ENCODE measurements at places on chromosomes 1 and 21.

- no peak for DNase-seq
Observed at GRCh38 chr1:9128166-9128519, 759 bp downstream of the GPR157 start.

- no peak for DNase-seq
Observed at GRCh38 chr21:31173881-31174555, 135.7 kb upstream of the KRTAP19-8 start.

GRCh38 chr1:89378001-89378400, 14.1 kb downstream of the GBP6 start:
- no peak for DNase-seq

DNA sequence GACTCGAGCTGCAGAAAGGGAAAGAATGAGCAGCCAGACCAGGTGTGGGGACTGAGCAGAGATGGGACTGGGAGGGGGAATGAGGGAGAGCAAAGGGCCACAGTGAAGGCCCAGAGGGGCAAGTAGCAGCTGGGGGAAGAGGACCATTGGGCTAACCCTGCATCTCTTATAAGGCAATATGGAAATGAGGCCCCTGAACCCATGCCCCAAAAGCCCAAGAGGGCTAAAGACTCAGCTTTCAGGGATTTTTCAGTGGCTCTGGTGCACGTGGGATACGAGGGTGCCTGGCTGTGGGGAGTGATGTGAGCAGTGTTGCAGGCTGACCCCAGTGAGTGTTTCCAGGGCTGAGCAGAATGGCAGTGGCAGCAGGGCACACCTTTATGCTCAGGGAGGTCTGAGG, 496 bp upstream of the TNNI1 start:
- no peak for DNase-seq

GRCh38 chr1:11784993-11785769, 20.6 kb downstream of the MTHFR start:
- DNase-seq, result peak; percentile 28

- no peak for DNase-seq
Observed at GRCh38 chr1:245363461-245364200, 208.8 kb downstream of the KIF26B start.

DNA sequence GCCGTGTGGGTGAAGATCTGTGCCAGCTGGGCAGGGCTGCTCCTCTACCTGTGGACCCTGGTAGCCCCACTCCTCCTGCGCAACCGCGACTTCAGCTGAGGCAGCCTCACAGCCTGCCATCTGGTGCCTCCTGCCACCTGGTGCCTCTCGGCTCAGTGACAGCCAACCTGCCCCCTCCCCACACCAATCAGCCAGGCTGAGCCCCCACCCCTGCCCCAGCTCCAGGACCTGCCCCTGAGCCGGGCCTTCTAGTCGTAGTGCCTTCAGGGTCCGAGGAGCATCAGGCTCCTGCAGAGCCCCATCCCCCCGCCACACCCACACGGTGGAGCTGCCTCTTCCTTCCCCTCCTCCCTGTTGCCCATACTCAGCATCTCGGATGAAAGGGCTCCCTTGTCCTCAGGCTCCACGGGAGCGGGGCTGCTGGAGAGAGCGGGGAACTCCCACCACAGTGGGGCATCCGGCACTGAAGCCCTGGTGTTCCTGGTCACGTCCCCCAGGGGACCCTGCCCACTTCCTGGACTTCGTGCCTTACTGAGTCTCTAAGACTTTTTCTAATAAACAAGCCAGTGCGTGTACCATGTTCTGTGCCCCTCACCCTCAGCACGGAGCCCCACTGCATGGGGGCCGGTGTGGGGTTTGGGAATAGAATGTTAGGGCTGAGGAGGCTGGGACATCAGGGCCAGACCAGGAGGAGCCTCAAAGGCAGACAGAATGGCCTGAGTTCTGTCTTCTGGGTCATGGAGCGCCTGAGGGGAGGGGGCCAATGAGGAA, 21.3 kb downstream of the SERINC2 start:
- DNase-seq, result no peak

DNA sequence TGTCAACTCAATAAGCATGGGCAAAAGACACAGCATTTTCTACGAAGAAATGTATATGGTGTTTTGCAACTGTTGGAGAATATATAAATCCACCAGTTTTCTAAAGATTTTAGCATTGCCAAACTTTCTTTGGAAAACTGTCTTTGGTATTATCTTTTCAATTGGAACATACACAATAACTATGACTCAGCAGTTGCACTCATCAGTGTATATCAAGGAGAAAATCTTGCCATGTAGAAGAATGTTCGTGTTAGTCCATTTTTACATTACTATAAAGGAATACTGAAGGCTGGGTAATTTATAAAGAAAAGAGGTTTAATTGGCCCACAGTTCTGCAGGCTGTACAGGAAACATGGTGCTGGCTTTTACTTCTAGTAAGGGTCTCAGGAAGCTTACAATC, 41.1 kb downstream of the PRKAA2 start:
- no peak for DNase-seq

DNA sequence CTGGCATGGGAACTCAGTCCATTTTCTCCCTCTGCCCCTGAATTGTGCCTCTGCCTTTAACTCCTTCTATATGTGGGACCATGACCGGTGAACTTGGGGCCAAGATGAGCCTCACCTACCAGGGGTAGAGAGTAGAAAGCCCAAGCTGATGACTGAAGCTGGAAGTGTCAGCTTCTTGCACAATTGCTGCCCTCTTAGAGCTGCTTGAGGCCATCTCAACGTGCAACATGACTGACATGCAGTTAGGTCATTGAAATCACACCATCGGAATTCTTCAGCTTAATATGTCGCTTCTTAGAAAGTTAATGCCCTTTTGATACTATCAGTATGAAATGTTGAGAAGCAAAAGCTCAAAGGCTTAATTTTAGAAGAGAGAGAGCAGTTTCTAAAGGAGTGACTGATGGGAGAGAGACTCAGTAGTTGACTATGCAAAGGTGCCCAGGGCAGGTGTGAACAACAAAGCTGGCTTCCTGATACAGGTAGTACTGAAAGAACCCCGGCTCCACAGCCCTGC, 89.4 kb upstream of the UBE2U start:
- DNase-seq, result no peak

DNA sequence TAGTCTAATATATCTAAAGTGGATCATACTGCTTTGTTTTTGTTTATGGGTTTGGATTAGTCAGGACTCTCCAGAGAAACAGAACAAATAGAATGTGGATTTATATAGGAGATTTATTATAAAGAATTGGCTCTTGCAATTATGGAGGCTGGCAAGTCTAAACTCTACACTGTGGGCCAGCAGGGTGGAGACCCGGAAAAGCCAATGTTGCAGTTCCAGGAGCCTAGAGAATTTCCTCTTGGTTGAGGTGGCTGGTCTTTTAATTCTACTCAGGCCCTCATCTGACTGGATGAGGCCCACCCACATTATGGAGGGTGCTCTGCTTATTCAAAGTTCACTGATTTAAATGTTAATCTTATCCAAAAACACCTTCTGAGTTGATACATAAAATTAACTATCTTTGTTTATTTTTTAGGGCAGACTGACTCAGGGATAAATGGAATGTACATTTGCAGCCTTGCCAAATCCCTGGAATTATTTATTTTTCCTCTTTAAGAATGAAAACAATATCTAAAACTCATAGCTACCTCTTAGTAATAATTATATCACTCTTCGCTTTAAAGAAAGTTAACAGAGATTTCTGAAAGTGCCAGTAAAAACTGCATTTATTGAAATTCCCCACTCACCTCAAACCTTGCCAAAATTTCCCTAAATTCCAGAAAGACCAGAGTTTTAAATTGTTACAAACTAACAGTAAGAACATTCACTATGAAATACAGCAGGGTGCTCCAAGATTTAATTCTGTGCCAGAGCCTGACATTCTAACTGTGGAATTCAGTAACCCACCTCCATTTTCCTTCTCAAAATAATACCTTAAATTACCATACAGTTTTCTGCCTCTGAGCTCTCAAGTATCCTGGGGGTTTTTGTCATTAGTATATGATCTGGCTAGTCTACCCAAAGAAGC, 36.6 kb upstream of the SSX2IP start:
- DNase-seq, result no peak

DNA sequence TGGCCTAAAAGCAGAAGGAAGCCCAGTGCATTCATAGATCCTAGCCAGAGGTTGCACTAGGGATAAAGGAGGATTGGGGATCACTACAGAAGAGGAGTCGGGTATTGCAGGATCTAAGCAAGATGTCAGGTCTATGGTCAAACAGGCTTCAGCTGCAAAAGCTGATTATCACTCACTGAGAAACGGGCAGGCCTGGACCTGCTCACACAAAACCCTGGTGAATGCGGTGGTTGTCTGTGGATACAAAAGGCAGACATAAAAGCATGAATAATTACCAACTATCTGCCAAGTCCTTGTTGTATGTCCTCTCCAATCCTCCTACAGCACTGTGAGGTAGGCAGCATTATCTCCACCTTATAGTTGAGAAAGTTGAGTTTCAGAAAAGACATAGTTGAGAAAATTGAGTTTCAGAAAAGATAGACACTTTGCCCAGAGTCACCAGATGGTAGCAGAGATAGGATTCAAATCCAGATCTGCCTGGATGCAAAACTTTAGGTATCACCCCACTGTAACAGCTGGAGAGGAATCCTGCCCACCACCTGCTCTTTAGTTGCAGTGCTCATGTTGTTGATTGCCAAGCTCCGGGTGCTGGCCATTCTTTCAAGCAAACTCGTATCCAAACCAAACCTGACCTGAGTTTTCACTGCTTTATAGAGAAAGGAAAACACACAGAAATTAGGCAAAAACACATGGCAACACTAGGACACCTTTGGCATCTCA, 49.6 kb upstream of the HOOK1 start:
- no peak for DNase-seq

DNA sequence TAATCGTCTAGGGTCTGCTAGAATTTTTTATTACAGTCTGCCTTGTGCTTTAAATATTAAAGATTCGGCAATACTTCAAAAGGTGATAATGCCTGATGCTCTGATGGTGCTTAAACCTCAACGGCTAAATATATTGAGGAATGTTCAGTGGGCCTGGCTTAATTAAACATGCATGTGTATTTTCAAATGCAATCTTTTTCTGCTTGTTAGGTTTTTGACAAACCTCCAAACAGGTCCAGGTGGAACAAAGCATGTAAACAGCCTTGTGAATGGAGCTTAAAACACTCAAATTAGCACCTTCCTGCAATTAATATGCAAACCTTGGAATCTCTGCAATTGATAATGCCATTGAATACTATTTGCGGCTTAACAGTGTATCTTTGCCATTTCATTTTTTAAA, 334.9 kb downstream of the BARHL2 start:
- no peak for DNase-seq

GRCh38 chr1:23814016-23814415, 11.2 kb downstream of the HMGCL start:
- no peak for DNase-seq

GRCh38 chr1:119636491-119637089, 11.5 kb downstream of the ZNF697 start:
- DNase-seq, result no peak

DNA sequence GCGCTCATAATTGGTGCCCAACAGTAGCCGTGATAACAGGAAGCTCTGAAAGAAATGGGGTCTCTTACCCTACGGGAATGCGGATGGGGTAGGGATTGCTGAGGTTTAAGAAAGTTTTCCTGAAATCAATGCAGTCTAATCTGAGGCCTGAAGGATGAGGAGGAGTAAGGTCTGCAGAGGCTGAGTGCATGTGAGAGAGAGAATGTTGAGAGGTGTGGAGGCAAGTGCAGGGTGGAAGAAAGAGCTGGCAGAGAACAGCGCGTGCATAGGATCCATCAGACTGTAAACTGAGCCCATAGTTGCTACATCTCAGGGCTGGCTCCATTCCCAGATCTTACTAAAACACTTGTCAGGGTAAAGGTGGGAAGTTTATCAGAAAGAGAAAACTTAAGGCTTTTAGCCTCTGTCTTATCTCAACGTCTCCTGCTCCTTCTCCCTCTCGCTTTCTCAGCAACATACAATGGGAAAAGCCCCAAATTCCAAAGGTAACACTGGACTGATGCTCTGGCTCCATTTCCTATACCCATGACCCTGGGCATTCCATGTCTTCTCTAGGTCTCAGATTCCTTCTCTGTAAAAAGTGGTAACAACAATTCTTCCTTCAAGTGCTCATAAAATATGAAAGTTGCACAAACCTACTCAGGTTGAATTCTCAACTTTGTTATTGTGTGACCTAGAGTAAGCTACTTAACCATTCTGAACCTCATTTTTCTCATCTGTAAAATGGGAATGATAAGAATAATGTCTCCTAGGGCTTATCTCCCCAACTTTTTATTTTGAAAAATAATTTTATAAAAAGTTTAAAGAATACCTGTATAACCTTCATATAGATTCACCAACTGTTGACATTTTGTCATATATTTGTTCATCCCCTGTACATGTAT, 75.2 kb downstream of the SH3GLB1 start:
- no peak for DNase-seq

- DNase-seq, result no peak
Observed at GRCh38 chr1:19205403-19205802, 4.7 kb downstream of the UBR4 start.

DNA sequence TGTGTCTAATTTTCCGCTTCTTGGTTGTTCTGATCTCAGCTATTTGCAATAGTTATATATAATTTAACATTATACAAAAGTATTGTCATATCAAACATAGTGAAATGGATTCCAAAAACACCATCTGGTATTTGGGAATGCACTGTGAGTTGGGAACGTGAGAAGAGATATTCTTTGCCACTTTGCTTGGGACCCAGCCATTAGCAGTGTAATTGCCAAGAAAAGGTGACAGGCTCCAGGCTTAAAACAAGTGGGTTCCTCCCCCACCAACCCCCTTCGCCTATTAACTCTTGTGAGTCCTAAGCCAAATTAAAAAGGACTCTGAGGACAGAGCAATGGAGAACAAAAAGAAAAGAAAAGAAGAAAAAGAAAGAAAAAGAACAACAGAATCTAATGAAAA, 186.7 kb upstream of the NFIA start:
- no peak for DNase-seq

GRCh38 chr1:220592714-220593113, 64.8 kb downstream of the MARK1 start:
- DNase-seq, result no peak

- DNase-seq, result no peak
Observed at GRCh38 chr21:25297117-25297516, 310.2 kb downstream of the MRPL39 start.

- DNase-seq, result no peak
Observed at GRCh38 chr1:201750934-201751333, 78.0 kb upstream of the IPO9 start.
